ENCODE measurements at places on chromosomes 11 and 22.
A peak's percentile ranks its signal among the peaks of the same experiment; 100 is the strongest.

GRCh38 chr11:72722050-72722748, 30.0 kb downstream of the ARAP1 start:
- DNase-seq, result peak; percentile 70

DNA sequence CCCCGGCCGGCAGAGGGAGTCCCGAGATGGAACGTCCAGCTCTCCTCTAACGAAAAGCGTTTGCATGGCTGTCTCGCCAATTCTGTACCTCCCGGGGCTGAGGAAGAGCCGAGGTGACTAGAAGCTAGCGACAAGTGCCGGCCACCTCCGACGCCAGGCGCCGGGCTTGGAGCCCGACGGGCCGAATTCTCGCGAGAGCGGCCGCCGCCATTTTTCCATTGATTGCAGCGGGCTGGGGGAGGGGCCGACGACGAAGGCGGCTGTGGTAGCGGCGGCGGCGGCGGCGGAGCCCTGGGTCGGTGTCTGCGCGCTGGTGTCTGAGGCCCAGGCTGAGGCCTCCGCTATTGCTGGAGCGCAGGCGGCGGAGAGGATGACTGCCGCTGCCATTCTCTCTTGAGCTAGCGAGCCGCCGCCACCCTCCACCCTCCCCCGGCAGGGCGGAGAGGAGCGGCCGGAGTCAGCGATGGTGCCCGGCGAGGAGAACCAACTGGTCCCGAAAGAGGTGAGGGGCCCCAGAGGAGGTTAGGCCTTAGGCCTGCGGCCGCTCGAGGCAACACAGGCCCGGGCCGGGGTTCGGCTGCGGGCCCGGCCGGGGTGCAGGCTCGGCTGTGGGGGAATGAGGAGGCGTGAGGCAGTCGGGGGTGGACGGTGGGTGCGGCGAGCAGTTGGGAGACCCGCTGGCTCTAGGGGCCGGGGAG, at the start of gene USP47:
USP47 (plus strand) TSS at position 250 of the 698 bp plus-strand sequence; CDS start at position 464, 214 bp downstream.
- DNase-seq, result peak; percentile 91

GRCh38 chr22:42440728-42441127, 8.5 kb upstream of the NFAM1 start:
- no peak for DNase-seq

- DNase-seq, result no peak
These were observed 772.5 kb downstream of the KCNA4 start for GRCh38 chr11:29244355-29244754.

DNA sequence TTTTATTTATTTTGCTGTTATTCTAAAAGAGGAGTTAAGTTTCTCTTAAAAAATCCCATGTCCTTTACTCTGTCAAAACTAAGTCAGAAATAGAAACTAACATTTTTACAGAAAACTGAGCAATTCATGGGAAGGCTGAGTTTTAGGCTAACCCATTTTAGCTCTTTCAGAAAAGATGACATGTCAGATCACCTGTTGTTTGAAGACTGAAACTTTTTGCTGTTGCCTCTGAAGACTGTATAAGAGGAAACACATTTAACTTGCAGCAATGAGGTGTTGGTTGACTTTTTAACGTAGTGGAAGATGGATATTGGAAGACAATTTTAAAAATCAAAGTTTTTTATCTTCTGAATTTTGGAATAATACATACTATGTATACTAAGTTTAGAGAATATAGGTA, 115.4 kb downstream of the METTL15 start:
- DNase-seq, result no peak

DNA sequence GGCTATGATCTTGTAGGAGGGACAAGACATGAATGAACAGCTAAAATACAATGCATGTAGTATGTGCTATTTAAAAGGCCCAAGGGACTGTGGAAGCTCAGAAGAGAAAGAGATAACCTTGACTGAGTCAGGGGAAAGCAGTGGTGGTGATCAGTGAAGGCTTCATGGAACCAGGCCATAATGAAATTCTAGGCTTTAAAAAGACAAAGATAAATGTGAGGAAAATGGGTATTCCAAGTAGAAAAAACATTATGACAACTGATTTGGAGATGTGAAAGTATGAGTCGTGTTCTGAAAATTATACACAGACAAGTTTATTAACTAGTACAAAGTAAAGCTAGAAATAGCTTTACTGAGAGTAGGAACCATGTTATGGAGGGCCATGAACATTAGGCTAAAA, 189.8 kb downstream of the SOX6 start:
- DNase-seq, result no peak

- no peak for DNase-seq
These were observed 109.4 kb downstream of the KIF18A start for GRCh38 chr11:27998552-27998951.
